ENCODE measurements at places on chromosomes 5 and 9. TPM values are rescaled to one million over a fixed set of nuclear protein-coding genes. Genes with fewer than 3 reads are reported as not detected.

HDHD3 gene
- polyA plus RNA-seq, result 51.0 TPM

FOXD4L3 gene
- polyA plus RNA-seq, result not detected

ST6GALNAC6 gene
- polyA plus RNA-seq, result 42.9 TPM

SPINK13 gene
- not detected for polyA plus RNA-seq

CCNO gene
- not detected for polyA plus RNA-seq

TNFSF8 gene
- not detected for polyA plus RNA-seq

PPP2R2B gene
- polyA plus RNA-seq, result 1.7 TPM

PCDHB6 gene
- 1.6 TPM for polyA plus RNA-seq

PCA3 gene
- polyA plus RNA-seq, result 1.6 TPM

ADAMTS19 gene
- polyA plus RNA-seq, result not detected

FAM81B gene
- 12.3 TPM for polyA plus RNA-seq

UBE2QL1 gene
- polyA plus RNA-seq, result 3.2 TPM

PTGES gene
- 9.0 TPM for polyA plus RNA-seq

EGR1 gene
- 295 TPM for polyA plus RNA-seq

SPINK5 gene
- polyA plus RNA-seq, result 0.07 TPM

HAPLN1 gene
- polyA plus RNA-seq, result 0.24 TPM

CRB2 gene
- polyA plus RNA-seq, result 0.17 TPM

SLC45A2 gene
- polyA plus RNA-seq, result 0.12 TPM

All from muscle of arm (tissue), 14 donors.